CD4-positive, alpha-beta T cell treated with Interleukin-21 for 1 hour (primary cell): ENCODE measurements at places on chromosomes 2 and 18.

- DNase-seq, result no peak
These were observed 6.4 kb upstream of the SH3BP4 start for GRCh38 chr2:234945339-234945873.

DNA sequence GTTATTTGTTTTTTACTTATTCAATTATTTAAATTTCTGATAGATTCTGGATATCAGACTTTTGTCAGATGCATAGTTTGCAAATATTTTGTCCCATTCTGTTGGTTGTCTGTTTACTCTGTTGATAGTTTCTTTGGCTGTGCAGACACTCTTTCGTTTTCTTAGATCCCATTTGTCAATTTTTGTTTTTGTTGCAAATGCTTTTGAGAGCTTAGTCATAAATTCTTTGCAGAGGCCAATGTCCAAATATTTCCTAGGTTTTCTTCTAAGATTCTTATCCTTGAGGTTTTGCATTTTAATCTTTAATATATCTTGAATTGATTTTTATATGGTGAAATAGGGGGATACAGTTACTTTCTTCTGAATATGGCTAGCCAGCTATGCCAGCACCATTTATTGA, 112.7 kb upstream of the SESTD1 start:
- DNase-seq, result no peak

DNA sequence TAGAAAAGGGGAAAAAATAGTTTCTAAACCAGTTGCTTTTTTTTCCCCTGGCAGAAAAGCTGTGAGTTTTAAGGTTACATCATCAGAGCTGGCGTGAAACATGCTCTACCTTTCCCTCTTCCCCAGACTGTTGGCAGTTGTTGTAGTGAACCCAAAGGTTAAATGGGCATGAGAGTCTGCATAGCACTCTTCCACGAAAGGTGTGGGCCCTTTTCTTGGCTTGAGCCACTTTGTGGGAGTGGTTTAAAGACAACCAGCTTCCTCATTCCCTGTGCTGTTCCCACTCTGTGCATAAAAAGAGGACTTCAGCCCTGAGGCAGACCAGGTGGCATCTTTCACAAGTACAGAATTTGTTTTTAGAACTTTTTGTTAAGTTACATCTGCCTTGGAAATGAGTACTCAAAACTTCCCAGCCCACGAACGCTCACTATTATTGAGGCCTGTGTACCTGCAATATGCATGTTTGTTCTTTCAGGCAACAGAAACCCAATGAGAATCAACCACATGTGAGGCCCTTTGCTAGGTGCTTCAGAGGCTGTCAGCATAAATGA, 243.8 kb downstream of the BABAM2 start:
- DNase-seq, result peak; percentile 7

DNA sequence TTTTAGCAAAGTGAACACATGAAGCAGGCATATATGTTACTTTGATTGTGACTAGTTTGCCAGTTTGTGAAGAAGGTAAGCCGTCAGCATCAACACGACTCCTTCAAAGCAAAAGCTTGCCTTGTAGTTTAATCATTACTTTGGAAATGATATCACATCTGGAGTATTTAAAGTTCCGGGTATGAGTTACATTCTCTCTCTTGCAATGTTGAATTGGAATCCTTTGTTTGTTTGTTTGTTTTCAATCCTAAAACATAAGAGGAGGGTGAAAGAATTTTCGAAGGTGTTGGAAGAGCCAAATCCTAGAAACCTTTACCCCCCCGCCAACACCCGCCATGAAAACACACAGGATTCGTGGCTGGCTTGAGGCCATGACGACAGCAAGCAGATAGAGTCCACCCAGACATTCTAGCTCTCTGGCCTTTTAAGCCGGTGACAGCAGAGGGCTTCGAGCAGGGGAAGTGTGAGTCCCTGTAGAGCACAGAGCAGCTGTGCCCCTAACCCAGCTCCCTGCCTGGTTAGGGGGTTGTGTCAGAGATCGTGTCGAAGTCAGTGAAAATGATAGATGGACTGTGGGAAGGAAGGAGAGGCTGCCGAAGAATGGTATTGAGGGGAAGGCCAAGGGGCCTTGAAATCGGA, 103.8 kb upstream of the SMIM21 start:
- no peak for DNase-seq

DNA sequence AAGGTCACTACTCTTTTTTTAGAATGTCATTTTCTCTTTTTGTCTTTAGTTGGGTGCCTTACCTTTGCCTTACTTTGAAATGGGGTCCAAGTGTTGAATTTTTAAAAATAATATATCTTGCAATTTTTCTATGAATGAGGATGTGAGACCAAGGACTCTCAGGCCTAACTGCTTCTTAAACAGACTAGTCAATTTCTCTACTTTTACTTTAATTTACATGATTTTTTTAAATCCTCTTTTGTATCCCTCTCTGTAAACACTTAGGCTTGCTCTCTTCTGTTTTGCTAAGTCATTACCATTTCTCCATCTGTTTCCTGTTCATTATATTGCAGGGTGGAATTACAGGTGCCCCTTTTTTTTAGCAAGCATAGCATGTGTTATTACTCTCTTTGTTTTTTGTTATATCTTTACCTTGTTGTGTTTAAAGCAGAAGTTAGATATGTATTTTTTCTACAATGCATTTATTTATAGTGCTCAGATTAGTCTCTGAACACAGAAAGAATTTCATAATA, 261.8 kb downstream of the SPAG16 start:
- DNase-seq, result no peak

GRCh38 chr2:156435396-156435717, 822 bp upstream of the GPD2 start:
- DNase-seq, result no peak

GRCh38 chr2:32289165-32289999, 11.7 kb downstream of the YIPF4 start:
- no peak for DNase-seq

GRCh38 chr2:190837952-190838361, 42.7 kb upstream of the GLS start:
- no peak for DNase-seq

DNA sequence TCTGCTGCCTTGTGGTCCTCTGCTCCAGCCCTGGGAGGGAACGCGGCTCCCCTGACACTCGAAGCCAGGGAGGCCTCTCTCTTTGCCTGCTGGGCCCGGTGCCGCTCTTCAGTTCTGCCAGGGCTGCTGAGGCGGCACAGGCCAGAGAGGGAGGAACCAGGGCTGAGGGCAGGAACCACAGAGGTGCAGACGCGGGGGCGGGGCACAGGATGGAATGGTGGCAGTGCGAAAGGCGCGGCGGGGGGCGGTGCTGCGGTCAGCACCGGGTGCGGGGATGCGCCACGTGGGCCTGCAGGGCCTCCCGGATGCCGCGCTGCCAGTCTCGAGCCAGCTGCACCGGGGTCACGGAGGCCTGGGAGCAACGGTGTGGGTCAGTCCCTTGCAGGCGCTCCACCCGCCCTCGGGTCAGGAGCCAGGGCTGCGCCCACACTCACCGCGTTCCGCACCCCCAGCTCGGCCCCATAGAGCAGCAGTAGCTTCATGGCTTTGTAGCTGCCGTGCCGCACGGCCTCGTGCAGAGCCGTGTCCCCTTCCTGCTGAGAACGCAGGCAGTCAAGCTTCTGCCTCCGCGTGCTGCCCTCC, 4.4 kb downstream of the ANKRD23 start:
- DNase-seq, result peak; percentile 82

DNA sequence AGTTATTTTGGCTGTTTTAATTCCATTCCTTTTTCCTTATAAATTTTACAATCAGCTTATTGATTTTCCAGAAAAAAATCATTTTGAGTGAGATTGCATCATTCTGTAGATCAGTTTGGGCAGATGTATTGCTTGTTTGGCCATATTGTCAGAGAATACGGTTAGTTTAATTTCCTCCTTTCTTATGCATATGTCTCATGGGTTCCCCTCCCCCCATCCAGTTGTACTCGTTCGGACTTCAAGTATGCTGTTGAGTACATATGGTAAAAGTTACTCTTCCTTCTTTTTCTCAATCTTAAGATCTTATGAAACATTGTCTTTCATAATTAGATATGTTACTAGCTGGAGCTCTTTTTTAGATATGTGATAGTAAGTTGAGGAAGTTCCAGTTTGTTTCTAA, 131.2 kb upstream of the TTC27 start:
- no peak for DNase-seq

- DNase-seq, result peak; percentile 10
These were observed 8.7 kb downstream of the FAM178B start for GRCh38 chr2:96977631-96978195.

DNA sequence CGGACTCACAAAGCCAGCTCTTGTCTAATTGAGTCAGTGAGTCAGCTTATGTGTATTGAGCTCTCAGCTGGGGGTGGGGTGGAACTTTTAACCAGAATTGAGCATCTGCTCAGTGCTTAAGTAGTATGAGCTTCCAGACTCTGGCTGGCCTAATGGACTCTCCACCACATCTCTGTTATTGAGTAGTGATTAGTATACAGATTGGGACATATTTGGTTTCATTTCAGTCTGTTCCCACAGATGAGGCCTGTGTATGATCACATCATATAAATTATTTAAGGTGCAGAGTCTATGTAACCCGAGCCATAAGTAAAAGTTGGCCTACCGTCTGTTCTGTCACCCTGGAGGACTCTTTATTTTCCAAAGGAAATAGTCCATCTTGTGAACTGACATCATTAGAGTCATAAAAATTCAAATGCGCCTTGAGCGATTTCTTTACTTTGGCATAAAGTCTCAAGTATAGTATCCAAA, 152.1 kb downstream of the THSD7B start:
- no peak for DNase-seq

- DNase-seq, result no peak
These were observed 26.4 kb upstream of the GPR55 start for GRCh38 chr2:230951396-230951795.

- DNase-seq, result no peak
These were observed 18.2 kb downstream of the KIDINS220 start for GRCh38 chr2:8819194-8819593.

- DNase-seq, result no peak
These were observed 195.7 kb downstream of the MTCL1 start for GRCh38 chr18:8901019-8901418.

- DNase-seq, result no peak
These were observed 15.0 kb upstream of the CTDP1 start for GRCh38 chr18:79664525-79665125.

- DNase-seq, result no peak
These were observed 1.6 kb downstream of the CAVIN2 start for GRCh38 chr2:191845248-191845715.

DNA sequence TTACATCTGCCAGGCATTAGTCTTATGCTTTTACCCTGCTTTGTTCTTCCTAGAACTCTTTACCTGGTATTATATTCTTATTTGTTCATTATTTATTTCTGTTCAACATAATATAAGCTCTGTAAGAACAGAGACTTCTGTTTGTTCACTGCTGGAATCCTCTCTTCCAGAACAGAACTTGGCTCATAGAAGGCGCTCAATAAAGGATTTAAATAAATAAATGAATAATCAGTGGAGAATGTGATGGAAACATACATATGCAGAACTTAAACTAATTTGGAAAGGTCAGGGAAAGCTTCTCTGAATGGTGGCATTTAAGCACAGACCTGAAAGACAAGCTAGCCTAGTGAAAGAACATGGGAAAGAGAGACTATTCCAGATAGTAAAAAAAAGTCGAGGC, 24.3 kb downstream of the NCKAP1 start:
- no peak for DNase-seq

DNA sequence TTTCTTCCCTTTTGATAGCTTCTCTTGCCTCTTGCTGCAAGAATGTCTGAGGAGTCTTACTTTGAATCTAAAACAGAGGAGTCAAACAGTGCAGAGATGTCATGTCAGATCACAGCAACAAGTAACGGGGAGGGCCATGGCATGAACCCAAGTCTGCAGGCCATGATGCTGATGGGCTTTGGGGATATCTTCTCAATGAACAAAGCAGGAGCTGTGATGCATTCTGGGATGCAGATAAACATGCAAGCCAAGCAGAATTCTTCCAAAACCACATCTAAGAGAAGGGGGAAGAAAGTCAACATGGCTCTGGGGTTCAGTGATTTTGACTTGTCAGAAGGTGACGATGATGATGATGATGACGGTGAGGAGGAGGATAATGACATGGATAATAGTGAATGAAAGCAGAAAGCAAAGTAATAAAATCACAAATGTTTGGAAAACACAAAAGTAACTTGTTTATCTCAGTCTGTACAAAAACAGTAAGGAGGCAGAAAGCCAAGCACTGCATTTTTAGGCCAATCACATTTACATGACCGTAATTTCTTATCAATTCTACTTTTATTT, 133.5 kb upstream of the CDCA7 start:
- no peak for DNase-seq

DNA sequence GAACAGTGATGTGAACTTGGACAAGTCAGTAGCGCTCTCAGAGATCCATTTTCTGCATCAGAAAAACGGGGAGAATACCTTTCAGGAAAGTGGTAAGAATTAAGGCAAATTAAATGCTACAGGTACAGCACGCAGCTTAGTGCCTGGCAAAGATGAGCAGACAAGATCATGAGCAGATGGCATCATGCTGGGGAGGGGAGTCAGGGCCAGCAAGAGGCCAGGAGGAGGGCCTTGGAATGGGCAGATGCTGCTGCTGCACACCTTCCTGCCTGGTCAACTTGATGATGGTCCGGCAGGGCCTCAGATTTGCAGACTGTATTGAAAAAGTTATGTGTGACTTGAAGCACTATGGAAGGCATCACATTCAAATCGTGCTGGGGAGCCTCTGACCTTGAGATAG, 72.9 kb downstream of the GALNT14 start:
- DNase-seq, result no peak

GRCh38 chr2:103823847-103824246, 1030.1 kb upstream of the POU3F3 start:
- DNase-seq, result no peak

- DNase-seq, result no peak
These were observed 206.4 kb upstream of the NCKAP5 start for GRCh38 chr2:133774654-133775015.

DNA sequence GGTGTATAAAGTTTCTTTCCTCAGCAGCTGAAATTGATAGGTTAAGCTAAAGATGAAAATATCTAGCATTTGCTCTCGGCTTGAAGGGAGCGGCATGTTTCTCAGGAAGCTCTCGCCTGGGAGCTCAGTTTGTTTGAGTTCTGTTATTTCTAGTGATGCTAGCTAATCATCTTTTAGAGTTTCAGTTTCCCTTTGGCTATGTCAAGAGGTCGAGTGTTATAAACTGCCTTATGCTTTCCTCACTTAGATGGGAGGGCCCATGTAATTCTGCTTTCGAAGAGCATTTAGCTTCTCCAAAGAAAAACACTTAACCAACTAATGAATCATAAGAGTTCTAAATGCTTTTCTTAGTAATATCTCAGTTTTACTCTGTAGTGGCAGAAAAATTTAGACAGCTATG, 33.6 kb downstream of the PLCL1 start:
- peak; percentile 59 for DNase-seq

- DNase-seq, result no peak
These were observed 113.0 kb downstream of the RBMS1 start for GRCh38 chr2:160380611-160381010.

- peak; percentile 22 for DNase-seq
These were observed 797 bp downstream of the CTIF start for GRCh38 chr18:48539406-48540250.

DNA sequence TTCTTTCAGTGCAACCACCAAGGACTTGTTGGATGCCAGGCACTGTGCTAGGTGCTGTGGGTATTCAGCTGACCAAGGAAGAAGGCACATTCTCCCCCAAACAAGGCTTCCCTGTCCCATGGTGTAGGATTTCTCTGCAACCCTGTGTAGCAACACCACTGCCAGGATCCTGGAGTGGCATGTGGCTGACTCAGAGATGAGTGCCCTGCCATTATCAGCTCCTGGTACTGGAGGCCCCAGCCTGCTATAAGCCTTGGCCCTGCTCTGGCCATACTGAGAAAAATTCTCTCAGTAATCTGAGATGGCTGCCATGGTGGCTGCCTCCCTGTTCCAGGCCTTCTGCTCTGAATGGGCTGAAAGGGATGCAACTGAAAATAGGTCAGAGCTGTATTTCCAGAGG, 4.3 kb downstream of the SMYD5 start:
- no peak for DNase-seq

GRCh38 chr2:43515807-43516497, 79.9 kb downstream of the THADA start:
- DNase-seq, result no peak
